Stimulated activated CD4-positive, alpha-beta T cell treated with anti-CD3 and anti-CD28 coated beads, Interleukin-2, amount 100 ng/mL, for 24 hours (primary cell): ENCODE measurements at places on chromosomes 6 and 20.
A peak's percentile ranks its signal among the peaks of the same experiment; 100 is the strongest.

GRCh38 chr6:122818866-122819265 is 29.8 kb downstream of the SMPDL3A start:
- no peak for DNase-seq

DNA sequence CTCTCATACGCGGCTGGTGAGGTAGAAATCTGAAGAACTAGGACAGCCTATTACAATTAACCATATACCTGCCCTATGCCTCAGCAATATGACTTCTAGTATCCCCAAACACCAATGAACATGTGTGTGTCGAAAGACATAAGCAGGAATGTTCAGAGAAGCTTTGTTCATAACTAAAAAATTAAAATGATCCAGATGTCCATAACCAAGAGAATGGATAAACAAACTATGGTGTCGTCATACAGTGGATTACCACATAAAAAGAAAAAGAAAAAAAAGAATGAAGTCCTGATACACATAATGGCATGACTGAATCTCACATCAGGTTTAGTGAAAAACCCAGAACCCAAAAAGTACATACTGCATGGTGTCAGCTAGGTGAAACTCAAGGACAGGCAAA is 73.9 kb downstream of the MDN1 start:
- no peak for DNase-seq

DNA sequence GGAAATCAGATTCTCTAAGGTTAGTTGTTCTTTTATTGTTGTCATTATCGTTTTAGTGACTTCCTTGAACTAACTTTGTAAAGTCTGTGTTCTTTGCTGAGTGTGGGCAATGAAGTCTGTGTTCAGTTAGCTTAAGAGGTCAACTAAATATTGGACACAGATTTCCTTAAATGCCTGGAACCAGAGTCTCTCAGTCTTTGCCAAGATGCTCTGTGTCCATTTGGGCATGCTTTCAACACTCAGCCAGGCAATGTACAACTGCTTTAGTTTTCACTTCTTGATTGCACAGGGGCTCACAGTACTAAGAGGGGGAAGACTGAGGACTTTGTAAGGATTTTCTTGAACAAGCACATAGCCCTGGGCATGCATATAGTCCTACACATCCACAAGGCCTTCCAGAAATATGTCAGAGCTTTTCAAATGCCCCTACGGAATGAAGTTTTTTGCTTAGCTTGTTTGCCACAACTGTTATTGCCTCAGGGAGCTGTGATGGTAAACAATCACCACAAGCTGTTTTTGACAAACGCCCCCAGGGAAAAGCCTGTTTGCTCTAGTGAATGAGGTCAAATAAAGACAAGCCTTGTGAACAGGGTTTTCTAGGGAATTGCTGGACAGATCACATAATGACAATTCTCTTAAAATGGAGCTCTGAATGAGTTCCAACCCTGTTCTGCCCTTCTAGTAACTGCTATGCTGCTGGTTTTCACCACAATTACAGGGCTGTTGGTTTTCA is 82.5 kb downstream of the B3GAT2 start:
- DNase-seq: no peak

DNA sequence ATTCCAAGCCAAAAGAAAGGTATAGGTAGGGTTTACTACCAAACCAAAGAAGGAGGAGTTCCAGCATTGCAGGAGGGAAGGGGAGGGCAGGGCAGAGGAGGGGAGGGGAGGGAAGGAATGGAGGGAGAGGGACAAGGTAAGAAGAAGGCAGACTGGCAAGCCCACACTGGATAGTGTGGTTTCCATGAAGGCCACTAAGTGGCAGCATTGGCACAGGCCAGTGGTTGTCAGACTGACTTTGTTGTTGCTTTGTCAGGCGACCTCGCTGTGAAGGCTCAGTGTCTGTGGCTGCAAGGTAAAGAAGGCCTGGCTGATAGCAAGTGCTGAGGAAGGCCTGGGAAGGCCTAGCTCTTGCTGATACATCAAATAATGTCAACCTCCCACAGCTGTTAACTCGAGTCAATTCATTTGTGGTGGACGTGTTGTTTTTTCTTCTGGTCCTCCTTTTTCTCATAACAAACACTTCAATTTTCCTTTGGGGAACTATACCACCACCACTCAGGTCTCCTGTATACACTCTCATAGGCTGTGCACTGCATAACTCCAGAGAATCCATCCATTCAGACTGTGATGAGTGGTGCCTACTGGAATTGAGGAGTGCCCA is 7.7 kb upstream of the ZNF334 start:
- peak; percentile 40 for DNase-seq

DNA sequence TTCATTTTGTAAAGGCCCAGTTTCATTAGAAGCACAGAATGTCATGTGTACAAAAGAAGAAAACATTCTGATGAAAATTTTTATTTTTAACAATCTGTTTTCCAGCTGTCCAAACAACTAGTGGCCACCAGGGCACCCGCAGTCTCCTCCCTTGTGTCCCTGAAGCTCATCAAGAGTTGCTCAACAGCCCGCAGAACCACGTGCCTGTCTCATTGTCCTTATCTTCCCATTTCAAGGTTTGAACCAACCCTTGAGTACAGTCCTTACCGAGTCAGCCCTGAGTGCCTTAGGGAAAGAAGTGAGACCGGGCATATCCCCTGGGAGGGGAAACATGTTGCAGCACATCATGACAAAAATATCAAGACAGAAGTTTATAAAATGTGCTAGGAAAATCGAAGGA is 15.9 kb upstream of the ZNF133 start:
- no peak for DNase-seq

DNA sequence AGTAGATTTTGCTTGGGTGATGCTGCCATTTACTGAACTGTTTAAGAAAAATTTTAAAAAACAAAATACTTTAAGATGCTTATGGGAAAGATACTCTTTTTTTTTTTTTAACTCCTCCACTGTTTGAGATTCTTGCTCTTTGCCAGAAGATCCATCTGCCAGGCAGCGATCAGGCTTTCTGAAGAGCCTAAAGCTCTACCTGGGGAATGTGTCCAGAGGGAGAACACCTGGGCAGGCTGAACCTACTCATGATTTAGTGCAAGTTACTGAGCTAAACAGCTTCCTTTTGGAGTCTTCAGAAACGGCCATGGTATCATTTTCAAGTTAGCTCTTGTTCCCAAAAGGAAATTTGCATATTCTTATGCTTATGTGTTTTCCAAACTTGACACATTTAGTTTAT is 23.5 kb upstream of the MLIP start:
- DNase-seq: no peak
